ENCODE measurements at places on chromosomes 16 and 17.

DNA sequence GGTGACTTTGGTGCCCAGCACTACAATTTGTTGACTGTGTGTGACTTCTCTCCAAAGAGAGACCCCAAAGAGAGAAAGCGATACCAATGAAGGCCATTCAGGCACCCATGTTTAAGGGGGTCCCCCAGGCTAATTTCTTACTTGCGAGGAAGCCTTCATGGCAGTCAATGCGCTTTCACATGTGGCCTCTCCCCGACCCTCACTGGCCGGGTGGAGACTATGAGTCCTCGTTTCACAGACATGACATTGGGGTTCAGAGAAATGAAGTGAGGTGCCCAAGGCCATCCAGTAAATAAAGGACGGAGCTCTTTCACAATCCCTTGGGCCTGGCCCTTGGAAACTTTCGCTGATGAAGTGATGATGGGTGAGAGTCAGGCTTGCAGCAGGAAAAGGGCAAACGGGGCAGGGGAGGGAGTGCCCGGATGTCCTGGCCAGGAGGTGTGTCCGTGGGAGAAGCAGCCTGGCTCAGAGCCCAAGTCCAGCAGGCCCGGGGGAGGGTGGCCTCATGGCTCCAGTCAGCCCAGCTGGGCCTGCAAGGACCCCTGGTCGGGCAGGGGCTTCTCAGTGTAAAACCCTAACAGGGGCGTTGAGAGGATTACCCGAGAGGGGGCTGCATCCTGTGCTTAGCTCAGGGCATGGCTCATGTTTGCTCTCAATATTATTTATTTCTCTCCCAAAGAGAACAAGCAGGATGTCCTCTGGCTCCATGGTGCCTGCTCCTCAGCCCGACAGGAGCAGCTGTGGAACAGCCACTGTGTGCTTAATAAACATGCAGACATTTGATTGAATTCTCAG, 14.7 kb downstream of the TBX2 start:
- DNase-seq, result no peak

- no peak for DNase-seq
Measured at GRCh38 chr17:19384723-19385391, 2.1 kb downstream of the MFAP4 start.

DNA sequence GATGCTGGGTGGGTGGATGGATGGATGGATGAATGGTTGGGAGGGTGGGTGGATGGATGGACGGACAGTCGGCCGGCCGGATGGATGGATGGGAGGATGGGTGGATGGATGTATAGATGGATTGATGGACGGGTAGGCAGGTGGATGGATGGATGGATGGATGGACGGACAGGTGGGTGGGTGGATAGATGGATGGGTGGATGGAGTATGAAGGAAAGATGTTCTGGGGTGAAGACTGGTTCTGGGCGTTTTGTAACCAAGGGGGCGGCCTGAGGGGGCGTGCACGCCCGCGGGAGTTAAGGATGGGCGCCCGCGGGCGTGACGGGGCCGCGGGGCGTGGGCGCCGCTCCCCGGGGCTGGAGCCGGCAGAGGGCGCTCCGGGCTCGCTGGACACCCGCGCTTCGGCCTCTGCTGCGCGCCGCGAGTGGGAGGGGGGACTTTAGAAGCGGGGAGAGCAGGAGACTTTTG, at the start of gene NECAB2:
TSS of gene NECAB2 (plus strand) at position 407 of the 468 bp plus-strand sequence. CDS start 405 bp downstream, outside the sequence.
- DNase-seq, result no peak

DNA sequence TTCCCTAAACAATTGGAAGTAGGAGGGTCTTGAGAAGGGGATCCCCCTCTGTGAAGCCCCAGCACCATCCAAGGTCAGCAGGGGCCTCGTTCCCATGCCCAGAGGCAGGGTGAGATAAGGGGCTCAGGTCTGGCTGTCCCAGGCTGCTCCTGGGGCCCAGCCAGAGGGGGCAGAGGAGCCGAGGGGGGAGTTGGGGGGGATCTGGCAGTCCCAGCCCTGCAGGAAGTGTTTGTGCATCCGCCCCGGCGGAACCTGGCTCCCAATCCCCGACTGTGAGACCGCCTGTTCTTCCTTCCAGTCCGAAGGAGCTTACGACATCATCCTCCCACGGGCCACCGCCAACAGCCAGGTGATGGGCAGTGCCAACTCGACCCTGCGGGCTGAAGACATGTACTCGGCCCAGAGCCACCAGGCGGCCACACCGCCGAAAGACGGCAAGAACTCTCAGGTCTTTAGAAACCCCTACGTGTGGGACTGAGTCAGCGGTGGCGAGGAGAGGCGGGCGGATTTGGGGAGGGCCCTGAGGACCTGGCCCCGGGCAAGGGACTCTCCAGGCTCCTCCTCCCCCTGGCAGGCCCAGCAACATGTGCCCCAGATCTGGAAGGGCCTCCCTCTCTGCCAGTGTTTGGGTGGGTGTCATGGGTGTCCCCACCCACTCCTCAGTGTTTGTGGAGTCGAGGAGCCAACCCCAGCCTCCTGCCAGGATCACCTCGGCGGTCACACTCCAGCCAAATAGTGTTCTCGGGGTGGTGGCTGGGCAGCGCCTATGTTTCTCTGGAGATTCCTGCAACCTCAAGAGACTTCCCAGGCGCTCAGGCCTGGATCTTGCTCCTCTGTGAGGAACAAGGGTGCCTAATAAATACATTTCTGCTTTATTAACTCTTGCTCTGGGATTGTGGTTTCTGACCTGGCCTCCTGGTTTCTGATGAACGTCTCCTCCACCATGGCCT, 14.9 kb downstream of the GPRC5C start:
- DNase-seq, result no peak

DNA sequence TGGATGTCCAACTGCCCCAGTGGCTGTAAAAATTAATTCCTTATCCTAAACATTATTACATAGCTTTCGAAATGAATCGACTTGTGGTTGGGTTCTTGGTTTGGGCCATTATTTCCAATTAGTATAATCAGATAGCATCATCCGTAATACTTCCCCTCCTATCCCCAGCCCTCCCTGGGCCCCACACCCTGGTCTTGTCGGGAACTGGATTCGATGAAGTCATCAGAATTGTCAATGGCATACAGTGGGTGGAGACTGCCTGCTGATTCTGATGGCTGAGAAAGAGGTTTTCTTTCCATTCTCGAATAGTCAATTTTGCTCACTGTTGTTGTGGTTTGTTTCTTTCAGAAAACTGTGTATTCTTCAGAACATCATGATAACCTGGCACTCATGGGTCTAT, 395.1 kb downstream of the SEC14L1 start:
- no peak for DNase-seq

DNA sequence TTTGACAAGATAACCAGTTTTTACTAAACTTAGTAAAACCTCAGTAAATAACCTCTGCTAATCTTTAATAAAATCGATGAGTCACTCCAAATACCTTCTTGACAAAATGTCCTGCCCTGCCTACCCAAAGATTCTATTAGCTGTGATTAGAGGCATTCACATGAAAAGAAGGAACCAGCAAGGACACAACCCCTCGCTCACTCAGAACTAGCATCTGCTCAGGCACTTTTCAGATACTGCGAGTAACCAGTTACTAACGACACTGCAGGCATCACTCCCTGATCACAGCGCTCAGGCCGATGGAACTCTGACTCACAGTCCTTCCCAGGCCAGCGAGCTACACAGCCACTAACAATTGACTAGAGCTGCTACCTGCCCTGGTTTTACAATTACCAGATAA, 24.3 kb downstream of the PELP1 start:
- no peak for DNase-seq

DNA sequence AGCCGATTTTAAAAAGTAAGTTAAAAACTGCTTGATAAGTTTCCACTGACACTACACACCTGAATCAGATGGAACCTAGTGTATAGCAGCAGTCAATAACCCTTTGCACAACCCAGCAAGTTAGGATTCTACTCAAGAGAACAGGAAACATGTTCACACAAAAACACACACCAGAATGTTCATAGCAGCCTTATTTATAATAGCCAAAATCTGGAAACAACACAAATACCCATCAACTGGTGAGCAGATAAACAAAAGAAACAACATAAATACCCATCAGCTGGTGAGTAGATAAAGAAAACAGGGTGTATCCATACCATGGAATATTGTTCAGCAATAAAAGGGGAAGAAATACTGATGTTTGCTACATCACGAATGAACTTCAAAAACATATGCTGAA, 2.7 kb upstream of the CDH11 start:
- no peak for DNase-seq
